ENCODE measurements at places on chromosomes 3 and 15.

GRCh38 chr3:45509038-45509767, 85.3 kb upstream of the LIMD1 start:
- DNase-seq: no peak

DNA sequence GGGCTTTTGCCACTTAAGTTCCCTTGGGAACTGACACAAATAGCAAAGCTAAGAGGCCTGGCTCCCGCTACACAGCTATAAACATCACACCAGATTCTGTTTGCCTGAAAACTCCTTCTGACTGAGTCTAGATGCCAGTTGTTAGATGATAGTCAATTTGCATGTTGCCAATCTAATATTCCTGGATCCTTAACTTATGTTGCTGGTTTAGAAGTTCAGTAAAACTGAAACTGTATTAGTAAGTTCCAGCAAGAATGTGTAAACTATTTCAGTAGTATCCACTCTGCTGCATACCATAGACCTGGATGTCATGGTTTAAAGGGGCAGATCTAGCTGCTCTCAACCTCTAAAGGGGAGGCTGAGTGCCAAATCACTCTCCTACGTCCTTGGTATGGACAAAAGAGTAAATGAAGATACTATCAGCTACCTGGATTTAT, 27.1 kb upstream of the LACTB start:
- DNase-seq: no peak

- no peak for DNase-seq
Measured at GRCh38 chr3:5330152-5330810, 142.8 kb downstream of the EDEM1 start.

- no peak for DNase-seq
Measured at GRCh38 chr3:73314151-73314951, 252.9 kb downstream of the EBLN2 start.

GRCh38 chr3:114375608-114376421, 82.0 kb downstream of the TIGIT start:
- DNase-seq: no peak

- peak; percentile 24 for DNase-seq
Measured at GRCh38 chr3:127711021-127711695, 38.4 kb downstream of the ABTB1 start.

DNA sequence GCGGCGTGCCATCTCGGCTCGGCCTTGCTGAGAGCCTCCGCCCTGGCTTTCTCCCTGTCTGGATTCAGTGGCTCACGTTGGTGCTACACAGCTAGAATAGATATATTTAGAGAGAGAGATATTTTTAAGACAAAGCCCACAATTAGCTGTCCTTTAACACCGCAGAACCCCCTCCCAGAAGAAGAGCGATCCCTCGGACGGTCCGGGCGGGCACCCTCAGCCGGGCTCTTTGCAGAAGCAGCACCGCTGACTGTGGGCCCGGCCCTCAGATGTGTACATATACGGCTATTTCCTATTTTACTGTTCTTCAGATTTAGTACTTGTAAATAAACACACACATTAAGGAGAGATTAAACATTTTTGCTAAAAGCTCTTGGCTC, 54.1 kb downstream of the PLXNA1 start:
- DNase-seq: no peak

DNA sequence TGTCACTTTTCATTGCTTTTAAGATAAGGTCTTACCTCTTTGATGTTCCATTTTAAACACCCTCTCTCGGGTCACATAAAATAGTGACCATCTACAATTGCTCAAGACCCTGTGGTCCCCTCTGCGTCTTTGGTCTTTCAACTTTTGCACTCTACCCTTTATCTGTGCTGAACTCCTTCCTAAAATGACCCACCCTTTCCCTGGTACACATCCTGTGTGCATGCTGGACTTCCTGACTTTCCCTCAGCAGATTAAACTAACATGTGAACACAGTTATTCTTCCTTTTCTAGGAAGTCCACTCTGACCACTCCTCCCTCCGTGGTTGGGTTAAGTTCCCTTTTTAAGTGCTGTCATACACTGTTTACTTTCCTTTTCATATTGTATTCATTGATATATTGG, 414.2 kb downstream of the GABRB3 start:
- no peak for DNase-seq

- no peak for DNase-seq
Measured at GRCh38 chr3:60919296-60919695, 332.0 kb downstream of the FHIT start.

All from Peyer's patch (tissue), 4 donors.